ENCODE measurements at places on chromosomes 6 and 20.

DNA sequence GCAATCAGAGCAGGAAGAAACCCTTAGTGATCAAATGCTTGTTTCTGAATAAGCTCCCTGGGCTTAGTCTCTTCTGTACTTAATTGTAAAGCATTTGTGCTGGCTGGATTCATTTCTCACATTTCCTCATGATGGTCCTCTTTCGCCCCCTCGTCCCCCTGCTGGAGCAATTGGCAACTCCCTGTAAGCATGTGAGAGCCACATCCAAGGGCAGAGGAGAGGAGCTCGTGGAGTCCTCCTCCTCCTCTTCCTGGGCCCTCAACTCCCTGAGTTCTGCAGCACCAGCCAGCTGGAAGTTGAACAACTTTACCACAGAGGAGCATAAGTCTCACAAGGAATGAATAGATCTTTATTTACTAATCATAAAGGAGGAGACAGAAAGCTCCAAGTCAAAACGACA lies 12.6 kb downstream of the ANKEF1 start:
- DNase-seq = no peak

- DNase-seq = no peak
These were observed 133.8 kb downstream of the SMOC2 start for GRCh38 chr6:168574699-168575195.

DNA sequence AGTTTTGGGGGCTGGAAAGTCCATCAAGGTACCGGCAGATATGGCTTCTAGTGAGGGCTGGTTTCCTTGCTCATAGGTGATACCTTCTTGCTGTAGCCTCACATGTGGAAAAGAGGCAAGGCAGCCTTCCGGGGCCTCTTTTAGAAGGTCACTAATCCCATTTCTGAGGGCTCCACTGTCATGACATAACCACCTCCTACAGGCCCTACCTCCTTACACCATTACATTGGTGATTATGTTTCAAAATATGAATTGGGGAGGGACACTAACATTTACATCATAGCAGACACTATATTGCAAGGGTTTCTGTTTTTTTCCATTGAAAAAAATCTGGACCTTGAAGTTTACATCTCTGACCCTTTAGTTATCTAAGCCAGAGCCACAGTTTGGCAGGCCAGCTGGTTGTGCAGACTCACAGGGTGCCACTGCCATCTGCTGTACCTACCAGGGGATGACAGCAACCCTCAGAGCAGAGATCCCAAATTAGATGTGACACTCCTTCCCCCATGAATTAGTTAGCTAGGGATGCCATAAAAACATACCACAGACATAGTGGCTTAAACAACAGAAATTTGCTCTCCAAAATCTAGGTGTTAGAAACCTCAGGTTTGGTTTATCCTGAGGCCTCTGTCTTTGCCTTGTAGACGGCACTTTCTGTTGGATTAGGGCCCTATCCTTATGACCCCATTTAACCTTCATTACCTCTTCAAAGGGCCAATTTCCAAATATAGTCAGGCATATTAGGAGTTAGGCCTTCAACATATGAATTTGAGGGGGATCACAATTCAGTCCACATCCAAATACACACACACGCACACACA lies 166.4 kb upstream of the RNF217 start:
- peak; percentile 28 for DNase-seq

- DNase-seq = no peak
These were observed 100.8 kb downstream of the GRM4 start for GRCh38 chr6:34044945-34045595.

DNA sequence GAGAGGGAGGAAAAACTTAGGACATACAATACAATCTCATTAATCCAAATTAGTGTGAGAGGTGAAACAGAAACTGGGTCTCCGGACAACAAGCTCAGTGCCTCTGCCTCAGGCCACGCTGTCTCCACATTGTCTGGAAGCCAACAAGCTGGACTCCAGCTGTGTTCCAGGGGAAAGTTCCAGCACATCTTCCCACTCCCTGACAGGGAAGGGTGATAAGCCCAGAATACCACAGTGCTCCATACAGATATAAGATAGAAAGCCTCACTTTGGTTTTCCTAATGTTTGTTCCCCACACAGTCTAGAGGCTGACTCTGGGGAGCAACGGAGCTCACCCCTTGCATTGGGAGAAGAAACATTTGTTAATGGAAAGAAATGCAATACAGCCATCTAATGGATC lies 117.1 kb upstream of the SPTLC3 start:
- no peak for DNase-seq

DNA sequence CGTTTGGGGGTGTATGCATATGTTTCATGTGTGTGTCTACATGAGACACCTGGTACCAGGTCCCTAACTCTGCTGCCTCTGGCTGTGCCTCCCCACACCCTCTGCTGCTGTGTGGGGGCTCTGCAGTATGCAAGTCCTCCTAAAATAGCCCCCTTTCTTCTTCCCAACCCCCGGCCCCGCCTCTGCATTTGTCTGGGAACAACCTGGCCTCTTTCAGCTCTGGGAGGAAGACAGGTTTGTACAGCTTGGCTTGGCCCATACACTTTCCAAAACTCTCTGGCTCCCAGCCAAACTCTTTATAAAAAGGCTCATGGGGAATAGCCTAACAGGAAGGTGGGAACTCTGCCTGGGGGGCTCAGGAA lies 27.1 kb upstream of the EMILIN3 start:
- DNase-seq = no peak

DNA sequence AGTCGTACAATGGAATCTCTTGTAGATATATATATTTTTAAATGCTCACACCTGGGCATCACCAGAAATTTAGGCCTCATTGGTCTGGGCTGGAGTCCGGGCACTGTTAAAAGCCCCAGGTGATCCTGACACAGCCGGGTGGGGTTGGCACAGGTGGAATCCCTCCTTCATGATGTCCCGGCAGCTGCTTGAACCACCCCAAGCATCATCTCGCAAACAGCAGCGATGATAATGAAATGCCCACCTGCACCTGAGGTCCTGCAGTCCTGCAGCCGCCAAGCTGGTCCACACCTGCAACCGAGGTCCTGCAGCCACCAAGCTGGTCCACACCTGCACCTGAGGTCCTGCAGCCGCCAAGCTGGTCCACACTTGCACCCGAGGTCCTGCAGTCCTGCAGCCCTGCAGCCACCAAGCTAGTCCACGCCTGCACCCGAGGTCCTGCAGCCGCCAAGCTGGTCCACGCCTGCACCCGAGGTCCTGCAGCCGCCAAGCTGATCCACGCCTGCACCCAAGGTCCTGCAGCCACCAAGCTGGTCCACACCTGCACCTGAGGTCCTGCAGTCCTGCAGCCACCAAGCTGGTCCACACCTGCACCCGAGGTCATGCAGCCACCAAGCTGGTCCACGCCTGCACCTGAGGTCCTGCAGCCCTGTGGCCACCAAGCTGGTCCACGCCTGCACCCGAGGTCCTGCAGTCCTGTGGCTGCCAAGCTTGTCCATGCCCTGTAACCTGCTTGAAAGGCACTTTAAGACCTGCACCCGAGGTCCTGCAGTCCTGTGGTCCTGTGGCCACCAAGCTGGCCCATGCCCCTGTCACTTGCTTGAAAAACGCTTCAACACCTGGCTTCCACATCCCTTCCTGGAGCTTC lies 261.2 kb downstream of the DLL1 start:
- no peak for DNase-seq

DNA sequence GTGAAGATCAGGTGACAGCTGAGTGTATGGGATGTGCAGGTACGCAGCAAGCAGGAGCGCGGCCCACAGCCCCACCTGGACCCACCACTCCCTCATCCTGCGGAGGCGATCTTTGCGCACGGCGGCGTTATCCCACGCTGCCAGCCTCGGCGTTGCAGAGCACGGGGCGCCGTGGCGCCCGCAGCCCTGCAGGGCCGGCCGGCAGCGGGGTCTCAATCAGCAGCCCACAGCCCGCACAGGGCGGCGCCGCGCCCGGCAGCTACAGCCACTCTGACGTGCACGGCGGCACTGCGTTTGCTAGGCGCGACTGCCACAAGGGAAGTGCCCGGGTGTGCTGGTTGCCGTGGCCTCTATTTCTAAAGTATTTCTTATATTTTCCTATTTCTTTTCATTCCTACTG lies 46.9 kb downstream of the LAMA2 start:
- DNase-seq = no peak

GRCh38 chr6:43687437-43688347 lies at the start of gene MRPS18A:
Gene MRPS18A, minus strand, starts transcription at chr6:43687791. Its CDS starts 12 bp downstream, at chr6:43687779.
- peak; percentile 77 for DNase-seq

DNA sequence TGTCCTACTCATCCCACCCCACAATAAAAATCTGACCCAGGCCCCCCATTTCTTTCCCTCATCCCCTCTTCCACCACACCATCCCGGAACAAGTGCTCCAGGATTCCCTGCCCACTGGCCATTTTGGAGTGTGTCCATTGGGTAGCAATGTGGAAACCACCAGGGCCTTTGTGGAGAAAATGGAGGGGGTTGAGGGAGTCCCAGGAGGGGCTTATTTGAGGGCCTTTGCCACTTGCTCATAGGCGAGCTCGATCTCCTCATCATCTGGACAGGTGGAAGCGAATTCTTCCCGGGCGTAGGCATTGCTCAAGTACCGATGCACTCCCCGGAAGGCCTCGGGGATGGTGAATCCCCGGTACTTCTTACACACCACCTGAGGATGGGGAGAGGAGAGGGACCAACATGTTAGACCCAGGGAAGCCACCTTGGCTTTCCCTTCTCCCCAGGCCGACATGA lies 1.6 kb upstream of the DDAH2 start:
- DNase-seq = no peak

DNA sequence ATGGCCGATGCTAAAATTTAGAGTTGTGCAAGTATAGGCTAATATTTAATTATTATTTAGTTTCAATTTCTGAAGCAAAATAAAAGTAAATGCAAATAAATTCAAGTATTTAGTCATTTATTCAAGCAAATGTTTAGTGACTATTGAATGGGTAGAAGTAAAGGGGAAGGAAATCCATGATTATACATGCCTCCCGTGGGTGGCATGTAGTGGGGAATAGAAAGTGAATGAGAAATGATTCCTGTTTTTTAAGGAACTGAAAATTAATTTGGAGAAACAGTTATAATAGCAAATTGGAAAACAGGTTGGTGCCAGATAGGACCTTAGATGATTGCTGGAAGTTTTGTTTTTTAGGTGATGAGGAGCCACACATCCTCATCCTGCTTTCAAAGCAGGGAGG lies 35.4 kb downstream of the FAM229B start:
- no peak for DNase-seq

DNA sequence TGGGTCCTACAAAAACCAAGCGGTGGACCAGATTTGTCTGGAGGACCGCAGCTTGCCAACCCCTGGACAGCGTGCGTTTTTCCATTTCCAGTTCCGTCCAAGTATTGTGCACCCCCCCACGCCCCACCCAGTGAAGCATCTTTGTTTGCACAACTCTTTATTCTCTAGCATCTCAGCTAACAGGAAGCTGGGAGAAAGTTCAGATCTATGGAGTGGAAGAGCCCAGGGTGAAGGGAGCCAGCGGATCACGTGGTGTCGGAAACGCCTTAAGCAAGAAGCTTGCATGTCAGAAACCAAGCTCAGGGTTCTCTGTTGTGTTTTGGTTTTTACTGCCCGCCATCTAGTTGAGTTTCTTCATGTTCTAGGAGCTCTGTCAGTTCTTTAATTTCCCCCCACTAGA lies 29.9 kb downstream of the ARID1B start:
- DNase-seq = no peak

DNA sequence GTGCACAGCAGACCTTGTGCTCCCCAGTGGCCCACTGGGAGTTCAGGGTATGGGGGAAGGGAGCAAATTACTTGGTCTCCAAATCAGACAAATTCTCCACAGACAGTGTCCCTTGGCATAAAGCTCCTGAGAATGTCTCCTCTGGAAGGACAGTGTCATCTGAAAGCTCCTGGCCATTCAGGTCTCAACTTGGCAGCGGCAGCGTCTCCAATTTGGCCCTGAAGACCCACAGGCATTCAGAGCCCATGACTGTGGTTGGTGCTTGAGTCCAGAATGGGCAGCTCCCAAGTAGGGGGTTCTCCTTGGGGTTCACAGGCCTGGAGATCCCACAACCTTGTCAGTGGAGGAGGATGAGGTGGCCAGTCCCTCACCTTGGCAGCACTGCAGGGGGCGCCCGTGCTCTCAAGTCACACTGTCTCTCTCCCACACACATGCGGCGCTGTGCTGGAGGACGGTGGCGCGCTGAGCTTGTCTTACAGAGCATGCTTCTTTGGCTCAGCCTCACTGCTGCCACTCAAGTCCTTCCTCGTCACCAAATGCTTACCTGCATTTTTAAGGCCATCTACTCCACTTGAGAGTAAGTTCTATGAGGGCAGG lies 20.7 kb downstream of the DYNLRB1 start:
- DNase-seq = peak; percentile 52

DNA sequence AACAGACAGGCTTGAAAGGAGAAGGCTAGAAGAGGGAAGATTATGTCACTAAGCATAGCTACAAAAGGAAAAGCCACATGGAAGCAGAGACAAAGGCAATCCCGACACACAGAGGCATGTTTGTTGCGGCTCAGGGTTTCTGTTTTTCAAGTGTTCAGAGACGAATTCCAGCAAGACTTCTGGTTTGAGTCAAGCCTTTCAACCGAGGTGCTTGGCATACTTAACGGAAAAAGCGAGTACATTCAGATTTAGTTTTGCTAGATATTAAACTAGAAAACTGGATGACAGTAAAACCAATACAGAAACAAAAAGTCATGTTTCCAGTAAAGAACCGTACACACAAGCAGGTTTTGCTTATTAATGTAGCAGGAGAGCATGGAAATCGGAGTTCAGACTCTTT lies 27.2 kb downstream of the MCUR1 start:
- DNase-seq = no peak

GRCh38 chr20:50420380-50420779 lies 89.8 kb upstream of the PTPN1 start:
- no peak for DNase-seq

DNA sequence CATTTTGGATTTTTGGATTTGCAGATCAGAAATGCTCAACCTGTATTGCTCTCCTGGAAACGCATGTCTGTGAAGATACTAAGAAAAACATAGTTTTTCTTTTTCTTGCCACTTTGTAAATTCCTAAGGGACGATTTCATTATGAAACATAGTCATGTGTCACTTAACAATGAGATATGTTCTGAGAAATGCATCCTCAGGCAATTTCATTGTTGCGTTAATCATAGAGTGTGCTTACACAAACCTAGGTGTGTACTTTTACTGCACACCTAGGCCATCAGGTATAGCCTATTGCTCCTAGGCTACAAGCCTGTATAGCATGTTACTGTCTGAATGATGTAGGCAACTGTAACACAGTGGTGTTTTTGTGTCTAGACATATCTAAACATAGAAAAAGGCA lies 13.4 kb upstream of the THEMIS start:
- no peak for DNase-seq

GRCh38 chr20:47102629-47103028 lies 208.0 kb downstream of the EYA2 start:
- no peak for DNase-seq

DNA sequence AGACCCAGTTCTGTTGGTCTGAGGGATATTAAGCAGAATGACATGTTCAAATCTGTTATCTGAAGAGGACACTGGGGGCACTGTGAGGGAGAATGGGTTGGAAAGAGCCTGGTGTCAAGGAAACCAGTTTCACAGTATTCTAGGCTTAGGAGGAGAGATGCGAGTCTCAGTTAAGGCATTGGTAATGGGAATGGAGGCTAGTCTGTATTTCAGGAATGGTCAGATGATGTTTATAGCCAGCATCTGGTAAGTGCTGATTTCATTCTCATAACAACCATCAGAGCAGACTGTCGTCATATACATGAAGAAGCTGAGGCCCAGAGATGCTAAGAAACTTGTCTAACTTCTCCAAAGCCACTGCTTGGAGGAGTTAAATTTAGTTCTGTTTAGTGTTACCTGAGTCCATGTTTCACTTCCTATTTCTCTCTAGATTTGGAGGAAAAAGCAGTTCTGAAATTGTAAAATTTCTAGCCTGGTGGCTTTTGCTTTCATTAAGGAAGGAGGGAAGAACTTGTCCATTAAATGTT lies 242.0 kb downstream of the ARID1B start:
- DNase-seq = no peak
